ENCODE measurements at places on chromosomes 5 and 9.

DNA sequence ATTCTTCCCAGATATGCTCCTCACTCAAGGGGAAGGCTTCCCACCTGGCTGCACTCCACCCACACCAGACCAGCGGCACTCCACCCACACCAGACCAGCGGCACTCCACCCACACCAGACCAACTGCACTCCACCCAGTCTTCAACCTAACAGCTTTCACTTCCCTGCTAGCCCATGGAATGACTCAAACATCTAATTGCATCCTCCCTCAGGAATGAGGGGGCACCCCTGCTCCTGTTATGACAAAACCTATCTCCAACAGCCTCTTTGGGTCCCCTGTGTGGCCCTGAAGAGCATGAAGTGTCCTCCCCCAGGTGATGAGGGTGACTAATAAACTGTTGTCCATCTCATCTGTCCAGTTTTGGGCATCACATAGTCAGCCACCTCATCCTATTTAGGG lies 556.6 kb upstream of the TUSC1 start:
- no peak for DNase-seq

DNA sequence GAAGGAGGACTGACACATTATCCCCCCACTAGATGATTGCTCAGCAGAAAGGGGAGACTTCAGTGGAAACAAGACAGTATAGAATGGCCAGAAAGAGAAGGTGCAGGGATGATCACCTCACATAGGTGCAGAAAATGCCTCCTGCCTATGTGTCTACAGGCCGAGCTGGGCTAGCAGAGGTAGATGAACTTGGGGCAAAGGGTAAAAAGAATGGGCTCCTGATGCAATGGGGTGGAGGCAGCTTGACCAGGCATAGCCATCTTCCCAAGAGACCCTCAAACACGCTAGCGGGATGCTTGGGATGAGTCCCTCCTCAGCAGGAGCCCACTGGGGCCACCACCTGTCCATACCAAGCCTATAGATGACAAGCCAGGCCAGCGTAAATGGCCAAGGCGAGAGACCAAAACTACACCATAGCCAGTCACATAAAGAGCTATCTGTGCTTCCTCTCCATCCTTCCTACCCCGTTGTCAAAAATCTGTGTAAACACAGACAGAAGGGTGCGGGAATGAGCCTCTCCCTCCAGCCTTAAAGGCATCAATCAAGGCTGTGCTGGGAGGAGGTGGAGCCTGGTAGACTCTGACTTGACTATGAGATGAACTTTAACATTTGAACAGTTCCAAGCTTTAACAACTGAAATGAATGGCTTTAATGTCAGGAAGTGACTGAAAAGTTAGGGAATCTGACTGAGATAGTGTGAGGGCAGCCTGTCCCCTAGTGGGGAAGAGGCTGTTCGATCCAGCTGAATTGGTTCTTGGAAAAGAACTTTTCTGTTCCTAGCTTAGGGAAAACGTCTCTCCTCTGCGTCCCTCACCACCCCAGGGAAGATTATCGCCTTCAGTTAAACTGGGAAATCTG lies 10.4 kb downstream of the C9orf152 start:
- no peak for DNase-seq

- no peak for DNase-seq
Observed at GRCh38 chr5:174101195-174101730, 55.8 kb downstream of the NSG2 start.

GRCh38 chr9:71446473-71447411 lies 321.6 kb downstream of the CEMIP2 start:
- no peak for DNase-seq

GRCh38 chr5:55384072-55384471 lies 76.3 kb downstream of the MTREX start:
- DNase-seq: no peak

- DNase-seq: peak; percentile 35
Observed at GRCh38 chr5:81165493-81166119, 67.5 kb upstream of the CKMT2 start.

- DNase-seq: no peak
Observed at GRCh38 chr5:39158786-39159185, 60.6 kb downstream of the FYB1 start.

DNA sequence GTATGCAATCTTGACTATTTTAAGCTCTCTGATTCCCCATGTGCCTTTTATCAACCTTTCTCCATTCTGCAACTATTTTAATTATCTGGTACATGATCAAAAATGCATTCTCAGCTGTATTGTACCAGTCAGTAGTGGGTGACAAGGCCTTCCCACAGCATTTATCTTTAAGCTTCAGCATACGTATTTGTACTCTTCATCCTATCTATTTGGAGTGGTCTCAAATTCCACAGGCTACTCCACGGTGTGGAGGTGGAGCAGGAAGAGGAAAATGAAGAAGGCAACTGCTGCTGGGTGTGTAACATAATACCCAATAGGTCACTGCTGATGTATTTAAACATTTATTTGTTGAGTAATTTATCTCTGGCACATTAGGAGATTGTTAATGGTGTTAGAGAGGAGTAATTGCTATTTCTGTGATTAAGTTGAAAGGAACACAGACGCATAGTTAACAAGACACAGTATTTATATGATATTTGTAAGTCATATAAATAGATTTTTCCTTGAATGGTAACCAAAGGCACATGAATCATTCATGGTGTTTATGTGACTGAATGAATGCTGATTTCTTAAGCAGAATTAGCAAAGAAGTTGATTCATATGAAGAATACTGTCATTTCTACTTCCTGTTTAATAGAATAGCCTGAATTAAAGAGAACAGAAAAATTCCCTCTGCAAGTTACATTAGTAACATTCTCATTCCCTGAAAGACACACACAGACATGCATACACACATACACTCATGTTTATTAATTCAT lies 153.8 kb upstream of the NR3C1 start:
- no peak for DNase-seq

DNA sequence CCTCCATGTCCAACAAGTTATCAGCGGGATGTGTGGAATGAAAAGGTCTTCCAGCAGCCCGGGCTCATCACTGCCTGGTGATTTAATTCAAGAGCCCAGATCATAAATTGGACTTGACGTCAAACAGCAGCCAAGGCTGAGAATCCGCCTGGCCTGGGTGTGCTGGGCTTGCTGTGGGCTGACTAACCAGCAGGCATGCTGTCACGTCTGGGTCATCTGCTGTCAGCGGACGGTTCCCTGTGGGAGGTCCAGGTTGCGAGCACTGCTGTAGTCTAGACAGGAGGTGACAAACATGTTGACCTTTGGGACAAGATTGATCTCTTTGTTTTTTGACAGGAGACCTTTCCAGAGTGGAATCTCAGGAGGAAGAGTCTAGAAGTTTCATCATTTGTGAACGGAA lies 289.7 kb downstream of the OSTF1 start:
- no peak for DNase-seq

GRCh38 chr9:109561137-109561536 lies 63.0 kb upstream of the PTPN3 start:
- DNase-seq: no peak

DNA sequence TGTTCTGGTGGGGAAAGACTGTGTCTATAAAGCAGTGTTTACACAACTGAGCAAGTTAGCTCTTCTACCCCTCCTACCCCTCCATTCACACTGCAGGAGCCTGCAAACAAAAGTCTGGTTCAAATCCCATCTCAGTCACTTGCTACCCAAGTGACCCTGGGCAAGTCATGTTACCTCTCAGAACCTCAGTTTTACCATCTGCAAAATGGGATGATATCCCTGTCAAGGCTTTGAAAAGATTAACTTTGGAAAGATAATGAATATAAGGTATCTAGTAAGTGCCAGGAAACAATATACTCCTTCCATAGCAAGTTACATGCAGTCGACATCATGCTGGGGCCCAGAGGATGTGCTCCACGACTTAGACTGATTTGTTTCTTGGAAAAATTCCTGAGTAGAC lies 161.5 kb downstream of the SEC61B start:
- DNase-seq: no peak

- DNase-seq: no peak
Observed at GRCh38 chr9:86324308-86324707, 29.9 kb downstream of the TUT7 start.

GRCh38 chr9:113594484-113595299 lies 131.2 kb downstream of the RGS3 start:
- no peak for DNase-seq

- no peak for DNase-seq
Observed at GRCh38 chr9:74095925-74096324, 401.2 kb upstream of the RORB start.
